ENCODE measurements at places on chromosomes 6 and 20.

DNA sequence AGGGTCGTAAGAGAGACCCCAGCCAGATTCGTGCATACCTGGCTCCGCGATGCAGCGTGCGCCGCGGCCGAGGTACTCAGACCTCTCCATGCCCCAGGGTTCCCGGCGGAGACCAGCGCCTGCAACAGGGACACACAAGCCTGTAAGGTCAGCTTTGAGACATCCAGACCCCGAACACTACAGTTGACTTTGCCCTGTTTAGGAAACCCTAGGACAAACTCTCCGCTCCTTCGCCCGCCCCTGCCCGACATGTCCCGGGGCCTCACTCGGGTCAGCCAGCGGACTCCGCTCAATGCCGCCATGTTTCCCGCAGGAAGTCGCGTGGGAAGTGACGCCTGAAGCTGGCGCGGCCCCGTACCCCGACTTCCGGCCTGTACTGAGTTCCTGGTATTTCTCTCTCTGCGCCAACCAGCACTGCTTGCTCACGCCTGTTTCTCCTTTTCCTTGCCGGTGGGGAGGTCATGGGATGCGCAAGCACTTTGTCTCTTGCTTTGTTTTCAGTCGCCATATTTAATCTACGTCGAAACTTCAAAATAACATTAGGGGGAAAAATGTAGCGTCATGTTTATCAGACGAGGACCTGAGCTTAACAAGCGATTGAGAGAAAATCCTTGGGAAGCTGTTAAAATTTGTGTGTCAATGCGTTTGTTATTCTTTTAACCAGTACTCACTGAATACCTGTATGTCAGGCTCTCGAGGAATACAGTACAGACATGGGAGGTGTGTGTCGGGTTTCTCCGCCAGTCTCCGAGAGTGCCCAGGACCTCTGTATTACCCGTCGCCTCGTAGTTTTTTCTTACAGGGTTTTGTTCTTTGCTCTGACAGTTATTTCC, at the start of gene IDH3B:
TSS of gene IDH3B (minus strand) at position 330 of the 833 bp plus-strand sequence. CDS start at position 302, 28 bp downstream.
- peak; percentile 99 for DNase-seq

- DNase-seq, result no peak
Measured at GRCh38 chr20:38935967-38936407, 9.8 kb downstream of the FAM83D start.

GRCh38 chr6:88165087-88165843, 882 bp downstream of the CNR1 start:
- no peak for DNase-seq

- DNase-seq, result no peak
Measured at GRCh38 chr6:25504661-25505060, 147.4 kb upstream of the SCGN start.

- DNase-seq, result no peak
Measured at GRCh38 chr20:48807586-48808381, 20.0 kb downstream of the PREX1 start.

- DNase-seq, result no peak
Measured at GRCh38 chr6:104941729-104942091, 15.2 kb upstream of the LIN28B start.

GRCh38 chr6:21987501-21987957, 309.3 kb downstream of the PRL start:
- no peak for DNase-seq

DNA sequence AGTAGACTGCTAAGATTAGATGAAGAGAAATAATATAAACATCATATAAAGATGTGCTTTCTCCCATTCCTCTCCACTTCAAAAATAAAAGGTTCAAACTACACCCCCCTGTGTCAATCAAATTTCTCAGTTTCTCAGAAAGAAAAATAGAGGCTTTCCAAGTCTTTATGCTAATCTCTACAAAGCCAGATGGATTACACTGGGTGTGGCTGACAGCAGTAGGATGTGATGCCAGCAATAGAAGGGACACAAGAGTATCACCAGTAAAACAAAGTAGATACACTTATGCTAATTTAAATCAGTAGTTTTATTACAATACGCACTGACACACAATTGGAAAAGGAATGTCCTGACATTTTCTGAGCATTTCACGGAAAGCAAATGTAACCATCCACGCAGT, 353.4 kb downstream of the RNGTT start:
- no peak for DNase-seq

- no peak for DNase-seq
Measured at GRCh38 chr6:155106456-155107115, 111.5 kb downstream of the TIAM2 start.

GRCh38 chr6:128240024-128240428, 280.4 kb downstream of the PTPRK start:
- DNase-seq, result no peak

DNA sequence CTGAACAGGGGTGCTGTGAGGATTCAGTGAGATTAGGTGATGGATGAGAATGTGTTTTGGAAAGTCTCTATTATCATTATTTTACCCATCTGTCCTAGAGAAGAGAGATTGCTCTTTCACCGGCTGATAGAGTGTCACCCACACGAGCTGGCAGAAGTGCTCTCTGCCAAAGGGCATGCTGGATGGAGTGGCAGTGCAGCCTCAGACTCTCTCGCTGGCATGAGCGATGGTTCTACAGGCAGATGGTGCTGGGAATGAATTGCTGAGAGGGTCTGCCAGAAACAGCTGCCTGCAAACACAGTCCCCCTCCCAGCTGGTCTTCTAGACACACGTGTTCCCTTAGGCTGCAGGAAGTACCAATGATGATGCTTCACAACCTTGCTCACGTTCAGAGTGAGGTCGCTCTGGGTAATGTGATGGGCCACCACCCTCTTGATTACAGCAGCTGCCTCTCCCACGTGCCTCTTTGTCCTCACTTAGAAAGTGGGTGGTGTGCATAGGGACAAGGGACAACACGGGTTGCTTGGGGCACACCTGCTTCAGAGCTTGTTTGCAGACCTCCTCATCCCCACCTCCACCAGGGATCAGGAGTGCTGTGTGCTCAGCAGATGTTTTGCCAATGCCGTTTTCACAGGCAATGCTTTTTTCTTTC, 84.7 kb downstream of the FOXA2 start:
- DNase-seq, result peak; percentile 83

DNA sequence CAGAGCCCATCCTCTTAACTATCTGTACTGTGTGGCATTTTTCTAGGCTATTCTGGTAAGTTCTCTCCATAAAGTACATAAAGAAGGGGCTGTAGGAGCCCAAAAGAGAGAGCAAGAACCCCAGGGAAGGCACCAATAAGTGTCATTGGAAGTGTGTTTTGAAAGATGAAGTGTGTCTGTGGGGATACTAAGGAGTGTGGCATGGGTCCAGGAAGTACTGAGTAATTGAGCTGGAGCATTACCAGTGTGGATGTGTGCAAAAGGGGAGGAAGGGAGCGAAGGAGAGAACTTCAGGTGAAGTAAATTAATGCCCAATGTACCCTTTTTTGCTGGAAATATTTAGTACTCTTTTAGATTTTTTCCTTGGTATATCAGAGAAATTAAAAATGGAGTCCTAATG, 63.9 kb downstream of the KCNS1 start:
- no peak for DNase-seq
